ENCODE measurements at places on chromosomes 1 and 21. TPM values are rescaled to one million over a fixed set of nuclear protein-coding genes. Genes with fewer than 3 reads are reported as not detected.

The HEYL gene
- total RNA-seq, result 0.07 TPM

The SPRR5 gene
- total RNA-seq, result not detected

The LRRC3 gene
- total RNA-seq, result 5.5 TPM

The EPHB2 gene
- 29.1 TPM for total RNA-seq

The TRIM67 gene
- total RNA-seq, result not detected

The ATXN7L2 gene
- 3.2 TPM for total RNA-seq

The KLHL17 gene
- 4.2 TPM for total RNA-seq

The BRINP2 gene
- not detected for total RNA-seq

The ANGPTL3 gene
- not detected for total RNA-seq

The SH3BP5L gene
- 19.3 TPM for total RNA-seq

The ADAMTS5 gene
- total RNA-seq, result 0.05 TPM

The FMO5 gene
- total RNA-seq, result 1.3 TPM

The RNU1-3 gene
- not detected for total RNA-seq

The POU3F1 gene
- total RNA-seq, result not detected

The SELL gene
- 4.3 TPM for total RNA-seq

The AMY2A gene
- not detected for total RNA-seq

The TEX38 gene
- total RNA-seq, result not detected

The GCLM gene
- total RNA-seq, result 26.3 TPM

The KHDRBS1 gene
- 98.6 TPM for total RNA-seq

The OR2L8 gene
- not detected for total RNA-seq

The GPR25 gene
- total RNA-seq, result not detected

The WNT4 gene
- total RNA-seq, result not detected

The TMEM200B gene
- 1.8 TPM for total RNA-seq

The DTL gene
- 15.7 TPM for total RNA-seq

Measured in mammary microvascular endothelial cell (primary cell).